ENCODE measurements at places on chromosomes 16 and 17.
A peak's percentile ranks its signal among the peaks of the same experiment; 100 is the strongest.

GRCh38 chr16:15980329-15980728 is 30.9 kb downstream of the ABCC1 start:
- no peak for DNase-seq

DNA sequence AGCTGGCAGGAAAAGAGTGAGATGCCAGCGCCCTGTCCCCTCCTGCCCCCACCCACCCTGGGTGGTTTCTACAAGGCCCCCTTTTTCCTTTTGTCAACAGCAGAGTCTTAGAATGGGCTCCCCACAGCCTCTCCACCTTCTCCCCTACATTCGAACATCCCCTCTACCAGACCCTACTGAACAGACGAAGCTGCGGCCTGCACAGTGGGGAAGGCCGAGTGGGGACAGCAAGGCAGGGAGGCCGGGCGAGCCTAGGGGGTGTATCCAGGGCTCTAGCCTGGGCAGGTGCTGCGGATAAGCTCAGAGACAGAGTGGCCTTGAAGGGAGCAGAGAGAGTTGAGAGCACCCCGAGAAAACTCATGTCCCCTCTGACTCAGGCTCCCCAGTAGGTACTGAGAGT is 7.4 kb downstream of the ZACN start:
- DNase-seq: no peak

DNA sequence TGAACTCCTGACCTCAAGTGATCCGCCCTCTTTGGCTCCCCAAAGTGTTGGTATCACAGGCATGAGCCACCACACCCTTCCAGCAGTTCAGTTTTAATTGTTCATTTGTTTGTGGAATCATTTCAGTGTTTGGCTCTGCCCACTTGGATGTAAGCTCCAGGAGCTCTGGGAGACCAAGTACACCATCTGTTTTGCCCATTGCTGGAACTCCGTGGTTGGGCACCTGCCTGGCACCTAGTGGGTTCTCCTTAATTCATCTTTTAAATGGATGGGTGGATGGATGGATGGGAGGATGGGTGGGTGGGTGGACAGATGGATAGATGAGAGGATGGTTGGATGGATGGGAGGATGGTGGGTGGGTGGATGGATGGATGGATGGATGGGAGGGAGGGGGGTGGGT is 953 bp upstream of the NECAB2 start:
- no peak for DNase-seq

GRCh38 chr17:48517478-48517877 is 13.3 kb downstream of the HOXB1 start:
- DNase-seq: no peak

GRCh38 chr17:35447499-35447898 is 1.1 kb downstream of the SLFN13 start:
- DNase-seq: no peak

GRCh38 chr17:76369804-76370203 is 14.6 kb upstream of the SPHK1 start:
- DNase-seq: no peak

- DNase-seq: no peak
These were observed 4.8 kb upstream of the ABCA5 start for GRCh38 chr17:69331756-69332155.

- DNase-seq: no peak
These were observed 6.2 kb upstream of the WFIKKN1 start for GRCh38 chr16:624526-625070.

GRCh38 chr17:36198831-36199465 is 2.4 kb upstream of the CCL3L1 start:
- DNase-seq: no peak

- DNase-seq: no peak
These were observed 1.8 kb downstream of the CACNG4 start for GRCh38 chr17:66966298-66966697.

GRCh38 chr16:11877374-11877773 is 26.0 kb upstream of the RSL1D1 start:
- DNase-seq: no peak

- DNase-seq: no peak
These were observed 7.2 kb upstream of the METTL9 start for GRCh38 chr16:21592191-21592590.

DNA sequence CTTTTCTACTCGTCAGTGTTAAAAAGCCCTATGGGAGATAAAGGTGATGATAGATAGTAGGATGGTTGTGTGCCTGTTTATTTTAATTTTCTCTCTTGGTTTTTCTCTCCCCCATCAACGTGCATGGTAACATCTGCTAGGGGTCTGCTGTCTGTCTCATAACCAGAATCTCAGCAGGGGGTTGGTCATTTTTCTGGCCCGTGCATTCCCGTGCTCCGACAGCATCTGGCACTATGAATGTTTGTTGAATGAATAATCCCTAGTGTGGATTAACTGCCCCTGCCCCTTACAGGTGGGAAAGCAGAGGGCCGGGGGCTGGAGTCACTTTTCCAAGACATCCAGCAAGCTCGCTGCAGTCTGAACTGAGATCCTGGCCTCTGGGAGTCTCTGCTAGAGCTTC is 6.3 kb downstream of the CA5A start:
- DNase-seq: no peak

- DNase-seq: no peak
These were observed 83.4 kb downstream of the FOXL1 start for GRCh38 chr16:86661706-86662105.

DNA sequence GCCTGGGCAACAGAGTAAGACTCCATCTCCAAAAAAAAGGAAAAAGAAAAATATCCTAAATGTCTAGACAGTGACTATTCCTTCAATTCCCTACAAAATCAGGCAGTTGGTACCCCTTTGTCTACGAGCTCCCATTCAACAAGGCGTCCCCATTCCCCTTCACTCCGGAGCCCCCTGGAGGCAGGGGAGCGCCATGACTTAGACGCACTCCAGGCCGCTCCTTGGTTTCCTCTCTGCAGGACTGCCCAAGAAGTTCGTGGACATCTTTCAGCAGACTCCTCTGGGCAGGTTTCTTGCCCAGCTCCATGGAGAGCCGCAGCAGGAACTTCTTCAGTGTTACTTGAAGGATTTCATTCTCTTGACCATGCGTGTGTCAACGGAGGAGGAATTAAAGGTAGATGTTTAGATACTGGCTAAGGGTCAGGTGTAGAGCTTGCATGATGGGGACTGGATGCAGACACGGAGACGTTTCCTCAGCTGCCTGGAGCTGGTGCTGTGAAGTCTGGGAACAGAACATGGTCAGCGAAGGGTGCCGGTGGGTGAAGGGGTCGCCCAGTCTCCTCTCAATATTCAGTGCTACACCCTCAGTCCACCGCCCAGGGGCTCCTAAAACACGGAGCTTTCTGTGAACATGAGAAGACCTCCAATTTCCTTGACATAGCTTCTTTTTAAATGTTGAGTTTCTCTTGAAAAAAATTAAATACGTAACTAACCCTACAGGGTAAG is 53.3 kb upstream of the ENDOV start:
- DNase-seq: no peak

GRCh38 chr17:44210342-44211192 is 8.9 kb downstream of the UBTF start:
- peak; percentile 91 for DNase-seq

DNA sequence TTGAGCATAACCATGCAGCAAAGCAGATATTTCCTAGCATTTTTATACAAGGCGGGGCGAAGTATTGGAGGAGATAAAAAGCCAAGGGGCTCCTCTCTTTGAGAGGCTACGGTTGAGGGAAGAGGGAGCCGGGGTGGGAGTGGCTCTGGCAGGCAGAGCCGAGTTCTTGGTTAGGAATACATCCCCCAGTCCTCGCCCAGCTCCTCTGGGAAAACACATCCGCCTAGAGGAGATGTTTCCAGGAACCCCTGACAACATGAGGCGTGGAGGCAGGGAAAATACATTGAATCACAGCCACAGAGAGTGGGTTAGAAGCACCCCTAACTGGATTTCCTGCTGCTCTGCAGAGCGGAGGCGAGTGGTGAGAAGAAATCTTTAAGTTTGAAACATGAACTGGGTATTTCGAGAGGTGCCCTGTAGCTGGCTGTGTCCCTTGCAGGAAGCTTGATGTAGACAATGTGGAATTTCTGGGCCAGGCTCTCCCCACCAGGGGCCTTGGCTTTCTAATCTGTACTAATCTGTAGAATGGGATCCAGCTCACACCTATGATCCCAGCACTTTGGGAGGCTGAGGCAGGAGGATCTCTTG is 27.3 kb downstream of the TTYH2 start:
- no peak for DNase-seq

- no peak for DNase-seq
These were observed 11.5 kb upstream of the C17orf113 start for GRCh38 chr17:42061646-42062487.

DNA sequence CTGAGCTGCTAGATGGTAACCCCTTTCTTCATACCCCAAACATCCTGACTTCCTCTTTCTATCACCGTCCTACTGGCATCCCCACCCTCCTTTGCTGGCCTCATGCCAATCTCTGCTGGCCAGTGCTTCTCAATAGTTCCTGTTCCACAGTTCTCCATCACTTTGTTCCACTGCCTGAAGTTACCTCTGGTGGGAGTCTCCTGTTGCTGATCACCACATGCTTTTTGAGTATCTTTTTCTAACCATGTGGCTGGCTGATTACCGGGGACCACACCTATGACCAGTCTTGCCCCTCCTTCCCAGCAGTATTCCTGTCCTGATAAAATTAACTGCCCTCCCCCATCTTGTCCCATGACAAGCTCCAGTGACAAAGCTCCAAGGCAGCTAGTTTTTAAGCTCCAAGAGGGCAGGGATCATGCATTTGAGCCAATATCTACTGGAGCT is 380.4 kb upstream of the CCL2 start:
- DNase-seq: no peak

DNA sequence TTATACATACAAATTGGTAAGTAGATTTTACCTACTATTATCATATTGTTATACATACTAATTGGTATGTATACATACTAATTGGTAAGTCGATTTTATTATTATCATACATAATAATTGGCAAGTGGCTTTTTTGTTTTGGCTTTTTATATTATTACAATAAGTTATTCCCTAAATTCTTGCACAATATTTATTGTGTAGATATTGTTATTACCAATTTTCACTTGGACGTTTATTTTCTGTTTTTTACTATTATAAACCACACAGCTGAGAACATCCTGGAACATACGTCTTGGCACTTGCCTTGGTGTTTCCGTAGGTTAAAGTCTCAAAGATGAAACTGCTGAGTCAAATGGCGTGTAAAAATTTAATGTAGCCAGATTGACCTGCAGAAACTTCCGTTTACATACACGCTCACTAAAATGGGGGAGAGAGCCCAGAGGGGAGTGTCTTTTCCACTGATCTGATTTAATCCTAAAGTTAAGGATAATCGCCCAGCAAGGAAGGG is 18.9 kb downstream of the GNGT2 start:
- no peak for DNase-seq

DNA sequence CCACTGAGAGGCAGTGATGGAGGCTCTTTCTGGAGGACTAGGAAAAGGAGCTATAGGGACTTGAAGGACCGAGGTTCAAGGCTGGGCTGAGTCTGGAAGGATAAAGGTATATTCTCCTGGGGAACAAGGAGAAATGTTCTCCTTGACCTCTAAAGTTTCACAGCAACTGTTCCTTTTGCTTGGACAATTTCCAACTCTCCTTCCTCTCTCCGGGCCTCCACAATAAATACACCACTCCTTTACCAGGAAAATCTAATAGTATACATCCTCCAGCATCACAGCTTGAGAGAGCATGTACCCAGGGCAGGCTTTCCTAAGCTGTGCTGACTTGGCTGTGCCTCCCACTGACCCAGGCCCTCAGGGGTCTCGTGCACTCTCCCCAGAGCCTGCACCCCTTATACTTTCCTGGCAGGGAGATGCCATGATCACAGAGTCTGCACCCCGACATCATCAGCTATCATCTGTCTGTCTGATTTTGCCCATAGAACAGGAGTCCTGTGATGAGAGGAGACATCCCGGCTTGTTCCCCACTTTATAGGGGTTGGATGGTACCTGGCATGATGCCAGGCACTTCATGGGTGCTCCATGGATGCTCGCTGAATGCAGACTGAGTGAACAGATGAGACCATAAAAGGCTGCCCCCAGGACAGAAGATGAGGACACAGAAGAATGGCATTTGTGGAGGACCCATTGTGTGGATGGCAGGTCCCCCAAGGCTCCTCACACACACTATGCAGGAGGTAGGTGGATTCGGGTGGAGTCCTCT is 582.6 kb upstream of the CDH5 start:
- no peak for DNase-seq

DNA sequence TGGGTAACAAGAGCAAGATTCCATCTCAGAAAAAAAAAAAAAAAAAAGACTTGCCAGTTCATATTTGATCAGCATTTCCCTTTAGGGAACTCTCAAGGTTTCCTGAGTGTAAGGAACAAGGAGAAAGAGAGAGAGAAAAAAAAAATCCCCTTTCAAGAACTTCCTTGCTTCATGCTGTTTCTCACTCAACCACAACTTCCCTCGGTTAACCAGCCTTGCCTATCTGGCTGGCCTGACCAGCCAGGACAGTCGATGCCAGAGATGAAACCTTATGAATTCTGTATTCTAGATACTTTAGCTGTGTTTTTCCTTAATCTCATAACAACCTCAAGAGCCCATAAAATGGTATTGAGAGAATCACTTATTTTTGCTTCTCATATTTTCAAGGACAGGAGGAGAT is 2.6 kb upstream of the N4BP1 start:
- no peak for DNase-seq

DNA sequence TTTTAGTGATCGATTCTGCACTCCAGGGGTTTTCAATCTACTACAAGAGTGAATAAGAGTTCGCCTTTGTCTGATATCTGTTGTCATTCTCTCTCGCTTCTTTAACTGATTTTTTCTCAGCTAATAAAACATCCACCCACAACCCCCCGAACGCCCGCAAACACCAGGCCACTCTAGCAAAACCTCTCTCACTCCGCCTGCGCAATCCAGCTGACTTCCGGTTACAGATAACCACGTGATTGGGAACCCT is 338 bp upstream of the RPL19 start:
- DNase-seq: peak; percentile 96

- no peak for DNase-seq
These were observed 150.3 kb upstream of the CORO6 start for GRCh38 chr17:29772981-29773380.

DNA sequence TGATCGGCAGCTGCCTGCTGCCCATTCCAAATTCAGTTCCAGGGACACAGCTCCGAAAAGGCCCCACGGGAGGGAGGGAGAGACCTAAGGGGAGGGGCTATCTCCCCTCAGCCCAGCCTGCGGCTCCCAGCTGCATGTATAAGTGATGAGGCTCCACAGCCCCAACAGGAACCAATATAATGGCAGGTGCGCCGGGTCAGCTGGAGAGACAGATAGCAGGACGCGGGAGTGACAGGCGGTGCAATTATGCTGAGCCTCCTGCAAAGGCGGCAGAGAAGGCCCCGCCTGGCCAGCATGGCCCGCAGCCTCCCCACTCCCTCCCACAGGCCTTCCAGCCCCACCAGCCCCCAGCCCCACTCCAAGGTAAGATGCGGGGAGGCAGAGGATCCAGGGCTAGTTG is 8.1 kb upstream of the C1QL1 start:
- no peak for DNase-seq

All from NCI-H1436 (cell line).